Left ventricle myocardium superior (tissue), 1 donor: ENCODE measurements at places on chromosomes 4 and X. TPM values are rescaled to one million over a fixed set of nuclear protein-coding genes. Genes with fewer than 3 reads are reported as not detected.

DNA sequence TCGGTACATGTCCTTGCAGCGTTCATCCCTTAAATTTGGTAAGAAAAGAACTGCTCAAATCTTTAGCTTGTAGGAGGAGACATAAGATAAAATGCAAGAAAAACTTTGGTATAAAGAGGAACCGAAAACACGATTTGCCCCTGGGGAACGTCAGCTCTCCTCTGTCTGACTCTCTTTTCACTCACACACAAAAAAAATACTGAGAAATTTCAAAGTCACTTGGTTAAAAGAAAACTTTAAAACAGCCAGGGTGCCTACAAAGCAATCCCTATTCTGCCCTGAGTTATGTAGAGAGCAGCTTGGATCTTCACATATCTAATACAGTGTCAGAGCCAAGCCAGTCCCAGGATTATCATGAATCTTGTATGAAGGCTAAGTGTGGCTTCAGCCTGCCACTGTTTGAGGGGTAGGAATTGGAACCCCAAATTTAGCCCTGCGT, 248.5 kb upstream of the CXXC4 start:
- no peak for DNase-seq

PCYT1B gene
- 0.05 TPM for total RNA-seq

DNA sequence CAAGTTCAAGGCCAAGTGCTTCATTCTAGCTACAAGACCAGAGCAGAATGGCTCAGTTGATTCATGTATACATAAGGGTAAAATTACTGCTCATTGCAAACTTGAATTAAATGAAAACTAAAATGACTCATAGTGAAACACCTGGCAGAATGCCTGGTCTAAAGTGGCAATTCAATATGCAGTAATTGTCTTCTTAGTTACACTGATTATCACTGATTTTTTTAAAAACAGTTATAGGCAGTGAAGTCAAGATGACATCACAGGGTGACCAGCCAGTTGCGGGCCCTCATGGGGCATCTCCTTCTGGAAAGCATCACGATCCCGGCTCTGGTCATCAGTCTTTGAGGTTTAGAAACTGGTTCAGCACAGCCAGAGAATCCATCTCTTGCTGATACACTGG, 154.2 kb downstream of the RAB28 start:
- no peak for DNase-seq

ARHGAP36 gene
- not detected for total RNA-seq

- no peak for DNase-seq
Measured at GRCh38 chr4:67037504-67038227, 507.6 kb downstream of the CENPC start.

QRFPR gene
- total RNA-seq, result 2.6 TPM

GRCh38 chrX:31265383-31265782, 193.5 kb upstream of the FTHL17 start:
- DNase-seq, result no peak
